Tongue (tissue), 3 donors: ENCODE measurements at places on chromosomes 3 and 15.
A peak's percentile ranks its signal among the peaks of the same experiment; 100 is the strongest.

GRCh38 chr3:46303240-46303639 is 50.7 kb upstream of the CCR2 start:
- no peak for DNase-seq

GRCh38 chr3:58792921-58793451 is 126.4 kb upstream of the FAM3D start:
- DNase-seq, result no peak

DNA sequence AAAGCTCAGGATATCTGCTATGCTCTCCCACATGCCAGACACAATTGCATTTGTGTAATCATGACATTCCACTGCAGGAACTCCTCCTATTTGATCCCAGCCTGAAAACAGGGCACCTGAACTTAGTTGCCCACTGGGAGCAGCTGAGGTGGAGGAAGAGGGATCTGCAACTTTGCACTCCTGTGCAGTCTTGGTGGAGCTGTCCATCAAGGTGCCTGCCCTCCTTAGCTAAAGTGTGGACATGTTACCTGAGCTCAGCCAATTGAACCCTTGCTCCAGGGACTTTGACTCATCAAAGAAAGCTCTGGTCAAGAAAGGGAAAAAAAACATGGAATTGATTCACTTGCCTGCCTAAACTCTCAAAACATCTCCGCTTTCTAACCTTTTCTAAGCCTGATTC is 33.3 kb upstream of the TUBGCP5 start:
- DNase-seq, result no peak

DNA sequence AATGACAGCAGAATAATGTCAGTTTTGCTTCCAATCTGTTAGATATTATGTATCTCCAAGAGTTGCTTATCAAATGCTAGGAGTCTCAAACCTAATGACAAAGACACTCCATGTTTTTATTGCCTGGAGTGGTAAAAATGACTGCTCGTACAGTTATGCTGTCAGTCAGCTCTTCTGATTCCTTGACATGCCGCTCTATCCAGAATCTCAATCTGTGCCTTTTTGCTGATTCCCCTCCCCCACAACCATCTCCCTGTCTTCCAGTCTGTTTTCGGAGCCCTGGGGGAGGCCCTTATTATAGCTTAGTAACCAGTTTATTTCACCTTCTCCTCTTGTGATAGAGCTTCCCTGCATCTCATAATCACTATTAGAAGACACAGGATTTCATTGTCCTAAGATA is 2.6 kb downstream of the MKRN2 start:
- DNase-seq, result no peak

DNA sequence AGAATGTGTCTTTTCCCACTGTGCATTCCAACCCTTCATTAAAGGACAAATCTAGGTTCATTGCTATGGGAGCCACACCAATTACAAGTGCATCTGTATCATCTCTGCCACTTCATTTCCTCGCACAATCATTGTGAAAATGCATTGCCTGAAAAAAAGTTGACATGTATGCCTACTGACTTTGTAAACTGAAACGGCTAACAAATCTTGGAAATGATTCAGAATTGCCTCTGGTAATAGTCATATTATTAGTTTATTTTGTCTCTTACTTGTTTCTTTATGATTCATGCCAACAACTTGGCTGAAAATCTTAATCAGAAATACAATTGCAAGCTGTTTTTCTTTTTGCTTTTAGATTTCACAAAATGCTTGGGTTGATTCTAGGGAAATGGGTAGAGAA is 497.1 kb downstream of the ZIC1 start:
- no peak for DNase-seq

DNA sequence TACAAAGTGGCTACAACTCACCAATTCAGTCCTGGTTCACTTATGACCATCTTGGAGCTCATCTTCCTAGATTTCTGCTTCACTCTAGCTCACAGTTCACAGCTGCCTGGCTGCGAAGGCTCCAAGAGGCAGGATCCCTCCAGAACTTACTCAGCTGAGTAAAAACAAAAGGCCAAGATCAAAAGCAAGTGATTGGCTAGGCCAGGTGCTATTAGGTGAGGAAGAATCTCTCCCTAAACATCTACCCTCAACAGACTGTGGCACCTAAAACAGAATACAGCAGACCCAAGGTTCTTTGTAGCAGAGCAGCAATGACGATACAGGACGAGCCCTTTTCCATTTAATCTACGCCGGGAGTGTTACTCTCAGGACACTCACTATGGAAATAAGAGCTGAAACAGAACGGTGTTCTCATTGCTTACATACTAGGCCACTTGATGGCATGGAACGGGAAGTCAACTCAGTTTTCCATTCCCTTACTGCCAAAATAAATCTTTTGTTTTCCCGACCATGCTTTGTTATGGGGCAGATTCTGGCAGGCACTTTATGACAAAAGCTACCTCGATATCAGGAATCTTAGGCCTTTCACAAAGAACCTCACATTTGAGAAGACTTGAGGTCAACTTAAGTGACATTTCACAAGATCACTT is 901 bp downstream of the ICE2 start:
- DNase-seq, result peak; percentile 68

DNA sequence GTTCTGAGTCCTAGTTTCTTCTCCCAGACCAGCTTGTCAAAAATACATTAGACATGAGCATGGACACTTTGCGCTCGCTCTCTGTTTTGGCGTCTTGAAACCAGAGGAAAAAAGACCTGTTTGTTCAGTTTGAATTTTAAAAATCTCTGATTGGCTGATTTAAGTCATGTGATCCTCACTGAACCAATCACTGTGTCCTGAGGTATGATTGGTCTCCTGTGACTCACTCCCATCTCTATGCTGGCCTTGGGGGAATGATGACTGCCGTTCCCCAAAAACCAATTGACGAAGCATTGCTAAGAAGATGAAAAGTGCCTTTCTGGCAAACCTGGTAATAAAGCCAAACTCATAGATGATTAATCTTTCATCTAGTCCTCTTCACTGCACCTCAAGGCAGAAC is 256.5 kb downstream of the IL5RA start:
- DNase-seq, result no peak

DNA sequence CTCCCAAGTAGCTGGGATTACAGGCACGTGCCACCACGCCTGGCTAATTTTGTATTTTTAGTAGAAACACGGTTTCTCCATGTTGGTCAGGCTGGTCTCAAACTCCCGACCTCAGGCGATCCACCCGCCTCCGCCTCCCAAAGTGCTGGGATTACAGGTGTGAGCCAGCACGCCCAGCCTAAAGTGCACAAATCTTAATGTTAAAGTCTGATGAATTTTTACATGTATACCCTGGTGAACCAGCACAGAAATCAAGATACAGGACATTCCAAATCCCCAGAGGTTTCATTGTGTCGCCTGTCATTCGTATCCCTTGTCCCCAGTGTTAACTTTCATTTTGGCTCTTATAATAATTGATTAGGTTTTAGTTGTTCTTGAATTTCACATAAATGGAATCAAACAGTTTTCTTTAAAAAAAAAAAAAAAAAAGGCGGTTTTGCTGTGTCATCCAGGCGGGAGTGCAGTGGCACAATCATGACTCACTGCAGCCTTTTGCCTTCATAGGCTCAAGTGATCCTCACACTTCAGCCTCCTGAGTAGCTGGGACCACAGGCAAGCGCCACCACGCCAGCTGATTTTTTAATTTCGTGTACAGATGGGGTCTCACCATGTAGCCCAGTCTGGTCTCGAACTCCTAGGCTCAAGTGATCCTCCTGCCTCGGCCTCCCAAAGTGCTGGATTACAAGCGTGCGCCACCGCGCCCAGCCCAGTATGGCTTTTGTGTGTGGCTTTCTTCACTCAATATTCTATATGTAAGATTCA is 1.5 kb upstream of the TM4SF19 start:
- no peak for DNase-seq

DNA sequence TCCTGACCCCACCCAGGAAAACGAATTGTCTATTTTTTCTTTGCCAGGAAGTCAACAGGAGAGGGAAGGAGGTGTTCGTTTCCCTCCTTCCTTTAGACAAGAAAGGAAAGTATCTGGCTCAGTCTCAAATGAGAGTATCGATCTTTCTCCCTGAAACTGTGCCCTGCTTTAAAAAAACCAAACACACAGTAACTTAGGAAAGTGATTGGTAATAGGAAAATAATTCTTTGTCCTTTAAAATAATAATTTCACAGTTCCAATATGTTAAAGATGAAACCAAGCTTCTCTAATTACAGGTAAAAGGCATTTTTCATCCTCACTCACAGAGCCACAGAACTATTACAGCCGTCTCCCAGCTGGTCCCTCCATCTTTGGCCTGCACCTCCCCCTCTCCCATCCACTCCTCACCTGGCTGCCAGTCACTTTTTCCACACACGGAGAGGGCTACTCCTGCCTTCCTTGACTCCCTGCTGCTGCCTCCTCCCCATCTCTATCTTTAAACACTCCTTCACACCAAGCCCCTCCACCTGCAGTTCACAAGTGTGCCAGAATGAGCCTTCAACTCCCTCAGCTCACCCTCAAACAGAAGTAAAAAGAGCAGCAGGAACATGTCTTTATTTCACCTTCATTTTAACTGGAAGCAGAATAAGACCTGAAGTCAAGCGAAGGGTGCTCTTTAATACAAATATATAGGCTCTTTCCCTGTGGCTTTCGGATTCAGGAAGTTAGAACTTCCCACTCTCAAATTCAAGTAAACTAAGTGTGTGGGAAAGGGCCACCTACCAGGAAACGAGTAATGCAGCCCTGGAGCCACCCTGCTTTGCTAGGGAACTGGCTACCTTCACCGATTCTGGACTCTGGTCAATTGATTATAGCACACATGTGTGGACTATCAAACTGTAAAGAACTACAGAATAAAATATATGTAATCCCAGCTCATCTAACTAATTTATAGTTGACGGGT is 116.4 kb downstream of the SENP2 start:
- DNase-seq, result no peak

DNA sequence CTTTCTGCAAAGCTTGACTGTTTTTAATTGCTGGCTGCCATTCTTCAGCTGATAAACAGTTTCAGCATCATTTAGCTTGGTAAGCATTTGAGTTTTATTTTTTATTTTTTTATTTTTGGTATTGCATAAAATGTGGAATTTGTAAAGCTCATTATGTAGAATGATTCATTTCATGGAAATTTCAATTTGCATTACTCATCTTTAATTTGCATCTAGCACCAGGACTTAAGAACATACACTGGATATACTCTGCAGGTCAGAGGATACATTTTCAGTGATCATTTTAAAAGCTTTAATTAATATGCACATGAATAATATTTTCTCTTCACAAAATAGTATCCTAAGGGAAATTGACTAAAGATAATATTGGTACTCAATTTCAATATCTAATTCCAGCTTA is 732.4 kb upstream of the BCHE start:
- no peak for DNase-seq

DNA sequence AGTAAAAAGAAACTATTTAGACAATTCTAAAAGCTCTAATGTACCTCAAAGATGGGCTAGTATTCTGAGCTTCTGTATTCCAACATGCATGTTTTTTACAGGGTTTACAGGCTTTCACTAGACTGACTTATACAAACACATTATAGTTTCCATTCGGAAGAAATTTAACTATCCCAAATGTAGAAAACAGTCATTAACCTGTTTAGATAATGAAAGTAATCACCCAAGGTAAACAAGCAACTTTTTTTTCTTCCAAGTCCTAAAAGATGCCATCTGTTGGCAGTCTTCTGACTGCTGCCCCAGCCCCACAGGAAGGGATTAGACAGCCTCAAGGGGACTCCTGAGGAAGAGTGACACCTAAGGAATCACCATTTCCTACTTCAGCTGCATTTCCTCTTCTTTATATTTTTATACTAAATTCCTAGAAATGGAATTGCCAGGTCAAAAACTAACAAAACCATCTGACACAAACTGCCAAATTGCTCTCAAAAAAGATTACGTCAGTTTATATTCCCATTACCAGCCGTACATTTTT is 25.5 kb downstream of the SIN3A start:
- DNase-seq, result no peak

- DNase-seq, result no peak
Observed at GRCh38 chr3:181637056-181637455, 74.7 kb upstream of the SOX2 start.

DNA sequence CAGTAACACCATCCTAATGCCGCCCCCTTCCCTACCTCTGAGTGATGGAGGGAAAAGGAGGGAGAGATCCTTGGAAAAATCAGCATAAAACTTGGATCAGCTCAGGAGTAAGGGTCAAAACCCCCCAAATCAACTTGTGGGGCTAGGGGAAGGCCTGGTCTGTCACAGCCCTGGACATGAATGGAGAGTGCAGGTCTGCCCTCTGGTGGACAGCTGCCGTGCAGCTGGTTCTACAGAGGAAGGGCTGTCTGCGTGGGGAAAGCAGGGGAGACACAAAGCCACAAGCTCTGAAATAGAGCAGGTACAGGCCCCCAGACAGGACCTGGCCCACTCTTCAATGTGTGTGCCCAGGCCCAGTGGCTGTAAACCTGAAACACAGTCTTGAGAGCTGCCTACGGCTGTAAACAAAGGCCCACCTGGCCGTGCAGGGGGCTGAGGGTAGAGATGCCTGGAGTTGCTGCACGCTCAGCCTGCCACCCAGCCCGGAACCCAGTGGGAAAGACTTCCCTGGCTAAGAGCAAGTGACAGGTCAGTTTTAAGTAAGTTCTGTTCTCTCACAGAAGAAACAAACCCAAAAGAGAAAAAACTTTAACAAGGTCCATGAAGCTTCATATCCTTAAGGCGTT is 16.4 kb downstream of the CLK3 start:
- DNase-seq, result peak; percentile 75

DNA sequence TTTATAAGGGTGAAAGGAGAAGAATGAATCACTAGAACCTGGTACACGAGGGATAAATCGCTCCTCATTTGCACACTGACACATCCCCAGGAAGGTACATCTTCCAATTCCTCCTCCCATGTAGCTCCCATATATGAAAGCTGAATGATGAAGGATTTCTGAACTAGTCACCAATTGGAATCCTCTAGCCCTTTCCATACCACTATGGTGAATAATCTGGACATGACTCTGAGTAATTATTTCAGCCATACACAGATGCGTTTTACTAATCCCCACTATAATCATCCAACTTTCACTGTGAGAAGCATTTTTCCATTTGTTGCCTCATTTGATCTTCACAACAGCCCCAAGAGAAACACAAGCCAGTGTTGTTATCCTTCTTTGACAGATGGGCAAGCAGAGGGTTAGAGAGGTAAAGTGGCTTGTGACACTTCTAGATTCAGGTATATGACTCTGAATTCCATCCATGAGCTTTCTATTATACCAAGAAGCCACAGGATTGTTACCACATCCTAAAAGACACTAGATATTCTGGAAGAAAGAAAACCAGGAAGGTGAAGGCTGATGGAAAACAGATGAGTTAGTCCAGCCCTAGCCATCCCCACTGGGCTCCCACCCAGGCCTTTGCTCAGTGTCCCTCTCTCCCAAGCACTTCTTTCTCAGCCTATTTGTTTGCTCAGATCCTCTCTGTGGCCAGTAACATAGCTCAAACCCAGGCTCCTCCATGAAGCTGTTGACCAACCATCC is 22.2 kb upstream of the BCL6 start:
- no peak for DNase-seq

GRCh38 chr3:89859757-89860156 is 752.3 kb downstream of the EPHA3 start:
- peak; percentile 75 for DNase-seq

- peak; percentile 24 for DNase-seq
Observed at GRCh38 chr3:69330891-69331400, 54.9 kb downstream of the FRMD4B start.
